ENCODE measurements at places on chromosomes 5 and 9.
A peak's percentile ranks its signal among the peaks of the same experiment; 100 is the strongest.

- no peak for DNase-seq
Observed at GRCh38 chr5:169352901-169353300, 52.0 kb upstream of the SLIT3 start.

DNA sequence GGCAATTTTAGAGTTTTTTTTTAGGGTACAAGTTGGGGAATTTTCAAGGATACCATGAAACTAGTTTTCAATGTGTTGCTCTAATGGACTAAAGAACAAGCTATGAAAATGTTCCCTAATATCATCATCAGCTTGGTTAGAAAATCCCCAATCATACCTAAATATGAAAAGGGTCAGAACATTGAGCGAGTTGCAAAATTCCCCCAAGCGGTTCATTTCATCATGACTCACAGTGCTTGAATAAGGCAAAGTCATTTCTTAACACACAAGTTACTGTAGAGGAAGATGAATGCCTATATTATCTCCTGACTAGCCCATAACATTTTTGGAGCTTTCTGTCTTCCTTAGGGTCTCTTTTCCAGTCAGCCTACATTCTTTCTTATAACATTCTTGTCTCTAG, 62.7 kb downstream of the ST8SIA4 start:
- DNase-seq, result peak; percentile 25

GRCh38 chr5:105882956-105883481, 1787.7 kb downstream of the EFNA5 start:
- DNase-seq, result no peak

GRCh38 chr5:163383754-163384153, 53.6 kb upstream of the CCNG1 start:
- DNase-seq, result no peak

- peak; percentile 83 for DNase-seq
Observed at GRCh38 chr9:133869674-133870405, 122.3 kb downstream of the VAV2 start.

DNA sequence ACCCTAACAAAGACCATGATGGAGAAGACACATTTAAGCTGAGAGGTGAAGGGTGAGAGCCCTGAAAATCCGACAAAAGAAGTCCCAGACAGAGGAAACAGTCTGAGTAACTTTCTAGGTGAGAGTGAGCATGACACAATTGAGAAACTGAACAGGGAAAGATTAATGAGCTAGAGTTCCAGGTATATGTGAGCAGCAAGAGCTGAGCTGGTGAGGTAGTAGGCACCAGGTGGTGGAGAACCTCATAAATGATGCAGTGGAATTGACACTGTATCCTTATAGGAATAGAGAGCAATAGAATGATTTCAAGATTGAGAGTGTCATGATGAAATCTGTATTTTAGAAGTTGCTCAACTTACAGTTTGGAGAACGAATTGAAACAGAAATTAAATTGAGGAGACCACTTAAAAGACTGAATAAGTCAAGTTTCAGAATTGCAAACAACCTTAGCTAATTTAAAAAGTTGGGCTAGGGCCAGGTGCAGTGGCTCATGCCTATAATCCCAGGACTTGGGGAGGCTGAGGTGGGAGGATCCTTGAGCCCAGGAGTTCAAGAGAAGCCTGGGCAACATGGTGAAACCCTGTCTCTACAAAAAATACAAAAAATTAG, 89.8 kb downstream of the NREP start:
- no peak for DNase-seq

GRCh38 chr5:125026867-125027731, 280.7 kb upstream of the ZNF608 start:
- DNase-seq, result no peak

GRCh38 chr9:68720656-68721313, 15.7 kb downstream of the PIP5K1B start:
- no peak for DNase-seq

- no peak for DNase-seq
Observed at GRCh38 chr9:35859310-35859989, 10.8 kb downstream of the OR13J1 start.

GRCh38 chr9:8371686-8372085, 572.1 kb upstream of the DMAC1 start:
- DNase-seq, result no peak

DNA sequence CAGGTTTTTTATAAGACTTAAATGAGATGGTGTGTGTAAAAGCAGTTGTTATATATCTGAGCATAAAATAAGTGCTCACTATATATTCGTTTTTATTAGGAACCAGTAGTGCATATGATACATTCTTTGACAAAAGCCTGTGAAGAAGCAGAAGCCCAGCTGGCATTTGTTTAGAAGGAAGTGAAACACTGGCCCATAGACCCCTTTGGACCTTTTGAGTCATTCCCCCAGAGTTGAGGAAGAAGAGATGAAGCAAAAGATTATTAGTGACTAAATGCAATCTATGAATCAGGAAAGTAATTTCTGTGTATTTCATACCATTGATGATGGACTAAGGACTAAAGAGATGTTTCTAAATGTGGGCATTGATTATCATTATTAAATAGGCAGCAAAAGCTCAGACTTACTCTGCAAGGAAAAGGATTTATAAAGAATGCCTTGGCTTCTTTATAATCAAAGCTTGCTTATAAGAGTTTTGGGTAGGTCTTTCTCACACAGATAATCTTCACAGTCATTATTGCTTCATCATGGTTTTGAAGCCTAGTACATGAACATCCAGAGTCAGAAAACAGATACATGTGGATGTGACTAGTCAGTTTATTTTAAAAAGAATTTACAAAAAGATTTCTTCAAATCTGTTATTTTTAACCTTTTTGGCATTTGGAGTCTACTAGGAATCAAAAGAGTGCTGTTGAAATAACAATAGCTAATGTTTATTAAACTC, 16.9 kb upstream of the FER start:
- no peak for DNase-seq

- no peak for DNase-seq
Observed at GRCh38 chr9:34654323-34655051, 2.5 kb downstream of the IL11RA start.

GRCh38 chr5:127562252-127562651, 44.8 kb downstream of the PRRC1 start:
- peak; percentile 21 for DNase-seq

DNA sequence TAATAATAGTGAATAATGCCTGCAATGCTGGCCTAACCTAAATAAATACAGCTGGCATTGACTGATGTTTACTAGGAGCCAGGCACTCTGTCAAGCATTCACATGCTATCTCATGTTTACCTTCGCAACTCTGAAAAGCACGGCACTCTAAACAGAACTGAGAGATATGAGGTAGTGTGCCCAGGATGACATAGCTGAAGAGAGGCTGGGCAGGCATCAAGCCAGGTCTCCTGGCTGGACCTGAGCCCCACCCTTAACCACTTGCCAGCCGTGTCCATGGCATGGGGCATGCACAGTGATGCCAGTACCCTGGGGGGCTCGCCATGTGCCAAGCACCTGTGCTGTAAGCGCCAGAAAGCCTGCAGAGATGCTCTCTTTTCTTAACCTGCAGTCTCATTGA, 119.4 kb upstream of the MVB12B start:
- no peak for DNase-seq

DNA sequence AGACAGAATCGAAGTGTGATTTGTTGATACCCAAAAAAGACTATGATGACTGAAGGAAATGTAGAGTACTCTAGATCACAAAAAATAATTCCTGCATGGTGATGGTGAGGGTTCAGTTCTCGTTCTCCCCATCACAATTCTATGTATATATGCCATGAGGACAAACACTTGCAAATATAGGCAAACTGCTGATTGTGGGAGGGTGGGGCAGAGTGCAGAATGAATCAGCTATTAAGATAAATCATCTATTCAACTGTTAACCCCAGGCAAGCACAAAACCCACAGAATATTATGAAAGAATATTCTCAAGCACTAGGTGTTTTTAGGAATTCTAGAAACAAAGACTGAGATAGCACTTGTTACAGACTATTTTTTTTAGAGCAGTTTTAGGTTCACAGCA, 13.9 kb upstream of the UBLCP1 start:
- no peak for DNase-seq

All from GF-D8 (cell line).